ENCODE measurements at places on chromosomes 6 and 20. TPM values are rescaled to one million over a fixed set of nuclear protein-coding genes. Genes with fewer than 3 reads are reported as not detected.

CEP250 gene
- 39.7 TPM for total RNA-seq

BHLHE23 gene
- not detected for total RNA-seq

BPIFB4 gene
- total RNA-seq: not detected

NEURL2 gene
- total RNA-seq: 1.3 TPM

SIGLEC1 gene
- total RNA-seq: 7.9 TPM

DNA sequence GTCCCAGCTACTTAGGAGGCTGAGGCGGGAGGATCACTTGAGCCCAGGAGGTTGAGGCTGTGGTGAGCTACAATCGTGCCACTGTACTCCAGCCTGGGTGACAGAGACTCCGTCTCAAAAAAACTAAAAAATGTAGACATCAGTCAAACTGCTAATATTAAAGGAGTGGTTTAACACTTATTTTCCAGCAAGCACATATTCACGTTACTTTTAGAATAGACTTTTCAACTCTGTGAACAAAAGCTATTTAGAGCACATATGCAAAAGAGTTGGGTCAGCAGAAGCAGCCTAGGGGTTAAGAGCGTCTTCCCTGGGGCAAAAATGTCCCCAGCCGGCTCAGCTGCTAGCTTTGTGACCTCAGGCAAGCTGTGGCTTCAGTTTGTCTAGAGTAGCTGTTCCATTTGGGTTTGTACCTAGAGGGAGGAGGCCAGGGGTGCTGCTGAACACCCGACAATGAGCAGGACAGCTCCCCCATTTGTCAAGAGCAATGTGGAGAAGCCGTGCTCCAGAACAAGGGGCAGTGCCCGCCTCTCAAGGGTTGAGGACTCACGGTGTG is 62.5 kb upstream of the PTGIS start:
- no peak for DNase-seq

- no peak for DNase-seq
Observed at GRCh38 chr20:18279242-18279641, 9.1 kb upstream of the ZNF133 start.

- DNase-seq: no peak
Observed at GRCh38 chr6:108002365-108003221, 44.6 kb upstream of the SEC63 start.

DNA sequence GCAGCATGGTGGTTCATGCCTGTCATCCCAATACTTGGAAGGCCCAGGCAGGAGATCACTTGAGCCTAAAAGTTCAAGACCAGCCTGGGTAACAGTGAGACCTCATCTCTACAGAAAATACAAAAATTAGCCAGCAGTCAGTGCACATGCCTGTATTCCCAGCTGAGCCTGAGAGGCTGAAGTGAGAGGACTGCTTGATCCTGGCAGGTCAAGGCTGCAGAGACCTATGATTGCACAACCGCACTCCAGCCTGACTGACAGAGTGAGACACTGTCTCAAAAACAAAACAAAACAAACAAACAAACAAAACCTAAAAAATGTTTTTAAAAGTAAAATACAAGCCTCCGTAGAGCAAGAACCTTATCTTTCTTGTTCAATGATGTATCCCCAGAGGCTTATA is 6.0 kb downstream of the CEP85L start:
- DNase-seq: no peak

GRCh38 chr20:37928996-37929682 is 26.2 kb downstream of the VSTM2L start:
- DNase-seq: no peak

DNA sequence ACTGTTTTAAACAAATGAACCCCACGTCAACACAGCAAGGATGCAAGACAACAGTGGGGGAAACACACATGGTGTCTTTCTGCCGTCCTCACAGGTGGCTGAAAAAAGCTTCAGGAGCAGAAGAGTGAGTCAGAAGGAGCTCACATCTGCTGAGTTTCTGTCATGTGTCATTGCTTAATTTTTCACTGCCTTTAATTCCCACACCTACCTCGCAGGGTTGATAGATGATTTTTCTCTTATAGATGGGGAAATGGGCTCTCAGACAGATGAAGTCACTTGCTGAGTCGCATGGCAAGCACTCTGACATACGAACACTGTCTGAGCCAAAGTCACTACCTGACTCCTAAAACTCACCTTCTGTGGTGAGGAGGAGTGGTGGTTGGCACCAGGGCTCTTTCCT is 28.3 kb upstream of the CARMIL1 start:
- DNase-seq: no peak

GRCh38 chr6:110799189-110799588 is 16.1 kb downstream of the CDK19 start:
- no peak for DNase-seq

GRCh38 chr20:16459019-16459700 is 114.1 kb downstream of the KIF16B start:
- peak; percentile 25 for DNase-seq

DNA sequence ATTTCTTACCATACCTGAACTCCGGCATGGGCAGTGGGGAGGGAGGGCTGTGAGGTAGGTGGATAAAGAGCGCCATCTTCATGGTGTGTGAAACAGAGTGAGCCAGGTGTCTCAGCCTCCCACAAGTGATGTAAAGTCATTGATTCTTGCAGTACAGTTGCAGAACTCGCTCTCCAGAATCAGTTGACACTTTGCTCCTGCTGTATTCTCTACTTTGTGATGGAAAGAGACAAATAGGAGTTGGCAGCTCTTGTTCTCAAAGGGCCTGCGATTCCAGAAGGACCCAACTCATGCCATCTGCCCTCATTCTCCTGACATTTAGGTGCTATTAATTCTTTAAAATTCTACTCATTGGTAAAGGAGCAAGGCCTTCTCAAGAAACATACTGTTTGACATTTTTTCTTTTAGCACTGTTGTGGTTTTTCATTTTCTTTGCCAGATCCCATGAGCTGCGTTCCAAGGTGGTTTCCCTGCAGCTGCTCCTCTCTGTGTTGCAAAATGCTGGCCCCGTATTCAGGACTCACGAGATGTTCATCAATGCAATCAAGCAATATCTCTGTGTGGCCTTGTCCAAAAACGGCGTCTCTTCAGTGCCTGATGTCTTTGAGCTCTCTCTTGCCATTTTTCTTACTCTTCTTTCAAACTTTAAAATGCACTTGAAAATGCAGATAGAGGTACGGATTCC is 49.3 kb downstream of the ARFGEF2 start:
- DNase-seq: peak; percentile 42

DNA sequence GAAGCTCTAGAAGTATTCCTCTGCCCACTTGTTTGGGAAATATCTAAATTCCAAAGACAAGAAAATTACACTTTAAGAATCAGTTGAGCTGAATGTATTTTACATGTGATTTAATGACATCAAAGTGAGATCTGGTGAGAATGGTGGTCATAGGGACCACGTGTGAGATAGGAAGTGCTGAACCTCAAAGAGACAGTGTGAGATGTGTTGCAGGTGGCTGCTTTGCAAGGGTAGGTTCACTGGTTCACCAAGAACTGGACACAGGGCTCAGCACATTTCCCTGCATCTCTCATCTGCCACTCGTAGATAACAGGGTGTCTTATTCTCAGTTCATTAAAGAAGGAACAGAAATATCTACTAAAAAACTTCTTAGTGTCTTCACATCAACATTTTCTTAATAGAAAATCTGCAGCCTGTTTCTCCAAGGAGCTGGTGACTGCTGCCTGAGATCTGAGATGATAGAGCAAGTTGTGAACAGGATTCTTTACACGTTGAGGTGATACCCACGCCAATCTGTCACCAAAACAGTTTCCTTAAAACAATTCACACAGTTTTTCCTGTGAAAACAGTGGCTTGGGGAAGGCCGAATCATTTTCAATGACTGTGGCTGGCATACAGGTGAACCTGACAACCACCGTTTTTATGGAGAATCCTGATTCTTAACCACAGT is 7.2 kb downstream of the CCR6 start:
- DNase-seq: no peak

GRCh38 chr20:57829805-57830514 is 120.1 kb upstream of the PMEPA1 start:
- DNase-seq: no peak

DNA sequence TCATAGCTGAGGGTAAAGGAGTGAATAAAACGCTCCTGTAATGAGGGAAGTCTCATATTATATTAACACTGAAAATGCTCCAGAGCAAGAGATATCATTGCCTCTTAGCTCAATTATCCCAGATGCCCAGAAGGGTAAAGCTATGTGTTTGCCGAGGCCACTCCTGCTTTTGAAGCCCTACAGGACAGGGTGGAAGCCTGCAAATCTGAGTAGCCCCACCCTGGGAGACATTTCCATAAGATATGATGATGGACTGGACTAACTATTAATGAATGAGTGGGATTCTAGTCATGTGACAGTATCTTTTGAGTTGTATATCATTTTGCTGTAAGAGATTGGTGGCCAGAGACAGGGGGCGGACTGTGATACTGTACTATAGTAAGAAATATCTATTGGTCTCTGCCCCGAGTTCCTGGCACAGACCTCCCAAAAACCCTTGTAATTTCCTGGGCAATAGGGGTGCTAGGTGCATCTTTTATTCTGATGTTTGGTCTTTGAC is 10.5 kb upstream of the SLC22A2 start:
- DNase-seq: no peak

DNA sequence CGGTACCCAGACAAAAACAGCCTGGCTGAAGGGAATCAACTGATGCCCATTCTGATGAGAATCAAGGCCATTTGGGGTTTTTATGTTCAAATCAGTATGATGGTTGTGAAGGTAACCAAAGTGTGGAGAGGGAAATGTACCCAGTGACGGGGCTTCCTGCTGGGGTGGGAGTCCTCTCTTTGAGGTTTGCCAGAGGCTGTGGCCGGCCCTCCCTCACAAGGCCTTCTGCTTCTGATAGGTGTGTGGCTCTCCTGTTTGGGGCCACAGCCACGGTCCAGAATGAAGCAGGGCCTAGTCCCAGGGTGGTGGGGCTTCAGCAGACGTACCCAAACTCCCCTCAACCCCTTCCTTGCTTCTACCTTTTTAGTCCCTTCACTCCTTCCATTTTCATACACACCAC is 86.7 kb upstream of the NAA20 start:
- no peak for DNase-seq

GRCh38 chr20:46169245-46170171 is 51.4 kb downstream of the CD40 start:
- no peak for DNase-seq

DNA sequence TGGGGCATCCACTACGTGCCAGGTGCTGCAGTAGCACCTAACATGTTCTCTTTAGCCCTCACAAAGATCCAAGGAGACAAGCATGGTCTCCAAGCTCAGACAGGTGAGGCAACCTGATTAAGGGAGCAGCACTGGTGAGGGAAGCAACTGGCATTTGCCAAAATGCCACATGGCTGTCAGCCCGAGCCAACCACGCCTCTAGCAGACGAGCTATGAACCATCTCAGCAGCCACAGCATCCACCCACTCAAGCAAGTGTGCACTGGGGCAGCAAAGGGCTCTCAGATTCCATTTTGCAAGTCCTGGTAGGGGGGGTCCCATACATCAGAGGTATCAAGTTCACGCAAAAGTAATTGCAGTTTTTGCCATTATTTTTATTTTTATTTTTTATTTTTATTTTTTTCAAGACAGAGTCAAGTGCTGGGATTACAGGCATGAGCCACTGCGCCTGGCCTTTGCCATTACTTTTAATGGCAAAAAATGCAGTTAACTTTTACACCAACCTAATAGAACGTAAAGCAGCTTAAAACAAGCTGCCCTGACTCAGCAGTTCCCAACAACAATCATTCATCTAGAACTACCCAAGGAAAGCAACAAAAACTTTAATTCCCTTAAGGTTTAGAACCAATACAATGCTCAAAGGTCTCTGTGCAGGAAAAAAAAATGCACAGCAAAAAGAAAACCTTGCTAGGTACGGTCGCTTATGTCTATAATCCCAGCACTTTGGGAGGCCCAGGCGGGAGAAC is 36.3 kb upstream of the SPDEF start:
- DNase-seq: no peak

- DNase-seq: no peak
Observed at GRCh38 chr6:12022953-12023388, 10.9 kb downstream of the HIVEP1 start.

- DNase-seq: no peak
Observed at GRCh38 chr20:11376420-11376819, 541.3 kb upstream of the BTBD3 start.

GRCh38 chr20:16580620-16581019 is 7.4 kb upstream of the KIF16B start:
- no peak for DNase-seq

DNA sequence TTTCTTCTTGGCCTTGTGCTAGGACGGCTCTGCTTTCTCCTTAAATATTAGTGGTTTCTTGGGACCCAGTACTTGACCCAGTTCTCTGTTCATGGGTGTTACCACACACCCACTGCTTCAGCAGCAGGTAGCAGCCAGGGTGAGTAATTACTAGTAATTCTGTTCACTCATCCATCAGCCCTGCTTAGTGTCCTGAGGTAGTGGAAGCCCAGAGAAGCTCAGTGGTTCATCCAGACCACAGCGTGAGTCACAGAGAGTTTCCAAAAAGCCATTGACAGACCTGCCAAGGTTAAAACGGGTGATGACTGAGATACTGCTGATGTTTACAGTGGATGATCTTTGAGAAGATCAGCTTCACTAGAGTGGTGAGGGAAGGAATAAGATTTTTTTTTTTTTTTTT is 51.7 kb upstream of the HINT3 start:
- DNase-seq: no peak

DNA sequence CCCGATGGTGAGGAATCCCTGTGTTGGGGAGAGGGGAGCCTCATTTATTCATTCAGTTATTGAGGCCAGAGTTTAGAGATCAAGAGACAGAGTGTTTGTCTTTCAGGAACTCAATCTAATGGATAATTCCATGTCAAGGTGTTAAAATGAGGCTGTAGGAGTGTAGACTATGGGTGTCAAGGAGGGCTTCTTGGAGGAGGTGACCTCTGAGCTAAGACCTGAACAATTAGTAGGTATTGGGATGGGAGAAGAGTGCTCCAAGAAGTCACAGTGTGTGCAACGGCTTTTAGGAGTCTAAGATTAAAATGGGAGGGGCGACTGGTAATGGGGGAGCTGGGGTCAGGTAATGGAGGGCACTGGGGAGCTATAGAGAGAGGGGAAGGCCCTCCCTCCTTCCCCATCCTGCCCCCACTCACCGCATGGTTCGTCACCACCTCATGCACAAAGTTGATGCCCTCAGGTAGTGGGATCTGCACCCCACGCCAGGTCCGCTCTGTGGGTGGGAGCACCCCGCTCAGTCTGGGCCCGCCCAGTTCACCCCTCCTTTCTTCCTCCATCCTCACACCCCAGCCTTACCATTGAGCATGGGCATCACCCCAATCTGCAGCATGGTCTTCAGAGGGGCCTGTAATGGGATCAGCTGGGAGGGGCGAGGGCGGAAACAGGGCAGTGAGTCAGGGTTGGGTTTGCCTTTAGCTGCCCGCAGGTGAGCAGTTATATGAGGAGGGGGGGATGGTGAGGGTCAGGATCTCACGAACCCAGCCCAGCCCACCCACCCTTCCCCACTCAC is 8.1 kb downstream of the CTSA start:
- no peak for DNase-seq

- no peak for DNase-seq
Observed at GRCh38 chr6:13238017-13238416, 90.3 kb downstream of the TBC1D7 start.

GRCh38 chr6:1329708-1330107 is 17.8 kb downstream of the FOXQ1 start:
- DNase-seq: no peak

DNA sequence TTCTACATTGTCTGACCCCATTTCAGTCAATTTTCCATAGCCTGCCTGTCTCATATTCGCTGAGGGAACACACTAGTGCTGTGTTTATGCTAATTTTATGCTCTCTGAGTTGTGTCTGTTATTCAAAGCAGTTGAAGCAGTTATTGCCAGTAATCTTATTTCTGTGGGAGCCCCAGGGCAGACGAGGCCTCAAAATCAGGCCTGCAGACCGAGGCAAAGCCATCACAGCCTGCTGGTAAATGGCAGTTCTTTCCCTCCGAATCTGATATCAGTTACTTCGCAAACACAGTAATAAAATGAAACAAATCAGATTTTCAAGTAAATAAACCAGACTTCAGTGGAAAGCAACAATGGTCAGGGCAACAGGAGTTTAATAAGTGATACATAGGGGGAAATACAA is 508.4 kb downstream of the PKHD1 start:
- no peak for DNase-seq
